ENCODE measurements at places on chromosomes 6 and 20. TPM values are rescaled to one million over a fixed set of nuclear protein-coding genes. Genes with fewer than 3 reads are reported as not detected.

GRCh38 chr6:169159331-169159730 is 94.3 kb downstream of the THBS2 start:
- no peak for DNase-seq
- no peak overlapping the region for H3K4me3 ChIP-seq
- peak overlapping the region; percentile 61 for H3K27ac ChIP-seq

- no peak for DNase-seq
- no peak overlapping the region for H3K4me3 ChIP-seq
- H3K36me3 ChIP-seq, result no peaks in the 10 kb centered on the region
- no peak overlapping the region for H3K27ac ChIP-seq
Measured at GRCh38 chr20:50067461-50067860, 45.5 kb downstream of the UBE2V1 start.

DNA sequence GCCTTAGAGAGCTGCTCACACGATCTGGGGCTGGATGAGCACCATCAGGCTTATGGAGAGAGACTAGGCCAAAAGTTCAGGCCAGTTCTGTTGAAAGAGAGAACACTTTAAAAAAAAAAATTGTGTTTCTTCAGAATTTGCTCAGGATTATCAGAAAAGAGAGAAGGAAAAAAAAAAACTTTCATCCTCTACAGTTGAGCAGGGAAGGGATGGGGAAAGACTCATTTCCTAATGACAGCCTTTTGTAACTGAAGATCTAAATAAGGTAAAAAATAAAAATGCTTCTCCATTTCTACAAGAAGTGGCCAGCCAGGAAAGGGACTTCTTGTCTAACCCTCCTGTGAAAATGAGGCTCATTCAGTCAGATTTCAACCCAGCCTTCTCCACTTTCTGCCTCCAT is 134.8 kb downstream of the LY86 start:
- no peaks in the 10 kb centered on the region for H3K27me3 ChIP-seq
- peaks cover 16% of the 10 kb centered on the region for H3K4me1 ChIP-seq
- H3K4me3 ChIP-seq, result no peak overlapping the region

GRCh38 chr20:42429761-42430458 is 759.8 kb downstream of the PTPRT start:
- H3K36me3 ChIP-seq, result no peaks in the 10 kb centered on the region
- H3K4me3 ChIP-seq, result no peak overlapping the region
- H3K27ac ChIP-seq, result no peak overlapping the region
- H3K4me1 ChIP-seq, result no peaks in the 10 kb centered on the region
- DNase-seq, result no peak

GRCh38 chr6:20801595-20801994 is 267.3 kb downstream of the CDKAL1 start:
- no peak for DNase-seq
- no peak overlapping the region for H3K4me3 ChIP-seq
- no peaks in the 10 kb centered on the region for H3K4me1 ChIP-seq
- no peaks in the 10 kb centered on the region for H3K36me3 ChIP-seq

- H3K4me1 ChIP-seq, result peaks cover 24% of the 10 kb centered on the region
- no peak for DNase-seq
- H3K27me3 ChIP-seq, result no peaks in the 10 kb centered on the region
- no peak overlapping the region for H3K27ac ChIP-seq
Measured at GRCh38 chr6:36769676-36770499, 69.4 kb downstream of the CPNE5 start.

- no peak overlapping the region for H3K4me3 ChIP-seq
- H3K27me3 ChIP-seq, result peaks cover 74% of the 10 kb centered on the region
- DNase-seq, result no peak
- peaks cover 12% of the 10 kb centered on the region for H3K4me1 ChIP-seq
Measured at GRCh38 chr6:100456908-100457235, 7.8 kb downstream of the SIM1 start.

GRCh38 chr6:110366256-110366655 is 8.1 kb upstream of the METTL24 start:
- peaks cover 23% of the 10 kb centered on the region for H3K4me1 ChIP-seq
- no peak overlapping the region for H3K4me3 ChIP-seq
- no peak overlapping the region for H3K27ac ChIP-seq
- DNase-seq, result no peak
- H3K27me3 ChIP-seq, result no peaks in the 10 kb centered on the region

DNA sequence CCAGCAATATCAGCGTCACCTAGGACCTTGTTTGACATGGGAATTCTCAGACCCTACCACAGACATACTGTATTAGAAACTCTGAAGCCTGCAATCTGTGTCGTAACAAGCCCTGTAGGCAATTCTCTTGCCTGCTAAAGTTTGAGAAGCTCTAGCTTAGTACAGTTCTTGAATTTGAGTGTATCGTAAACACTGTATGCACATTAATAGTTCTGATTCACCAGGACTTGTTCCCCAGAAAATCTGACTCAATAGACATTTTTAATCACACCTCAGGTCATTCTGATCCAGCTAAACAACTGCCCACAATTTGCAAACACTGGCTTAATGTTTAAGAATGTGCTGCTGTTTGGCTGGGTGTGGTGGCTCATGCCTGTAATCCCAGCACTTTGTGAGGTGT is 414.3 kb downstream of the TFAP2A start:
- DNase-seq, result no peak
- H3K36me3 ChIP-seq, result no peaks in the 10 kb centered on the region
- no peak overlapping the region for H3K4me3 ChIP-seq

GRCh38 chr20:61480158-61480825 is 228.2 kb downstream of the CDH4 start:
- no peaks in the 10 kb centered on the region for H3K36me3 ChIP-seq
- no peaks in the 10 kb centered on the region for H3K4me1 ChIP-seq
- no peak for DNase-seq
- H3K27me3 ChIP-seq, result no peaks in the 10 kb centered on the region
- H3K27ac ChIP-seq, result no peak overlapping the region
- H3K4me3 ChIP-seq, result no peak overlapping the region

DNA sequence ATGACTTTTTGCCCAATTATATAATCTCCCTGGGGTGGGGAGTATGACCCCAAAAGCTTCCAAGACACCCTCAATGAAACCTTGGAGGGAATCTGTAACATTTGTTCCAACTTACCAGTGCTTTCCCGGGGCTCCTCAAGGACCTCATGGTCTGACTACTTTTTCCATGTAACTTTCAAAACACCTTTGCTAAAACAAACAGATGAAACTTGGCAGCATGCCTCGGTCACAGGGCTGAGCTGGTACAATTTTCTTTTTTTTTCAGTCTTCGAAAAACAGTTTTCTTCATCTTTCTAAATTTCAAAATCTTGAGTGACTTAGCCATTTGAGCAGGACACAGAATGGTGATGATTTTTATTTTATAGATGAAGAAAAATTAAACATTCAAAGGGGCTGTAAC is 241.2 kb downstream of the BMP7 start:
- H3K36me3 ChIP-seq, result no peaks in the 10 kb centered on the region
- no peak overlapping the region for H3K4me3 ChIP-seq
- no peaks in the 10 kb centered on the region for H3K27me3 ChIP-seq
- peaks cover 14% of the 10 kb centered on the region for H3K4me1 ChIP-seq

Gene RGS17
- total RNA-seq, result 0.16 TPM

Gene VNN1
- total RNA-seq, result 2.6 TPM

Gene THEMIS
- total RNA-seq, result 0.33 TPM

Gene MMS22L
- 5.8 TPM for total RNA-seq

Gene TMX4
- 63.4 TPM for total RNA-seq

Gene GRIK2
- 2.1 TPM for total RNA-seq

Gene MEI4
- not detected for total RNA-seq

Gene FUCA2
- total RNA-seq, result 14.9 TPM

Measured in sigmoid colon (tissue), 7 donors.